ENCODE measurements at places on chromosomes 3 and 15.
A peak's percentile ranks its signal among the peaks of the same experiment; 100 is the strongest.

GRCh38 chr15:101145362-101145761 lies 106.5 kb downstream of the CHSY1 start:
- H3K27me3 ChIP-seq, result no peaks in the 10 kb centered on the region
- no peak overlapping the region for H3K4me3 ChIP-seq
- H3K4me1 ChIP-seq, result peaks cover 36% of the 10 kb centered on the region
- H3K36me3 ChIP-seq, result no peaks in the 10 kb centered on the region
- no peak for DNase-seq

- peaks cover 61% of the 10 kb centered on the region for H3K4me1 ChIP-seq
- peaks cover 10% of the 10 kb centered on the region for H3K36me3 ChIP-seq
- peak overlapping the region; percentile 90 for H3K27ac ChIP-seq
- H3K4me3 ChIP-seq, result peak overlapping the region; percentile 86
- H3K27me3 ChIP-seq, result no peaks in the 10 kb centered on the region
Observed at GRCh38 chr3:188152660-188153436, 1.1 kb upstream of the LPP start.

GRCh38 chr15:59736181-59736580 lies 47.1 kb upstream of the BNIP2 start:
- H3K27ac ChIP-seq, result no peak overlapping the region
- H3K4me3 ChIP-seq, result no peak overlapping the region
- H3K27me3 ChIP-seq, result peaks cover 18% of the 10 kb centered on the region
- DNase-seq, result no peak

- peaks cover 19% of the 10 kb centered on the region for H3K4me1 ChIP-seq
- no peak overlapping the region for H3K4me3 ChIP-seq
- no peaks in the 10 kb centered on the region for H3K27me3 ChIP-seq
- peaks cover 37% of the 10 kb centered on the region for H3K36me3 ChIP-seq
- no peak for DNase-seq
- H3K27ac ChIP-seq, result peak overlapping the region; percentile 41
Observed at GRCh38 chr3:44468572-44469520, 8.6 kb downstream of the ZNF445 start.

DNA sequence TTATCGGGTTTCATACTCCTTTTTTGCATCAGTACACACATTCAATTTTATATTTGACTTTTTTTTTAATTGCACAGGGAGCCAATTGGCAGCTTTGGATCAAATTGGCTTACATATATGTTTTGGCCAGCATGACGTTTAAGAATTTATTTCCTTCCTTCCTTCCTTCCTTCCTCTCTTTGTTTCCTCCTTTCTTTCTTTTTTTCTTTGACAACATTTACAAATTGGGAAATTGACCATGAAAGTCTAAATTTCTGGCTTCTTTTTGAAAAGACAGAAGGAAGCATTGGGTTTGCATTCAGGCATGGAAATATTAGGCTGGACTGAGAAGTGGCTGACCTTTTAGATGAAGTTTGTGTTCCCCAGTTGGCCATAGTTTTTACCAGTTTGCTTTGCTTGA lies 103.4 kb upstream of the IGSF10 start:
- H3K4me3 ChIP-seq, result no peak overlapping the region
- no peak overlapping the region for H3K27ac ChIP-seq
- H3K4me1 ChIP-seq, result no peaks in the 10 kb centered on the region
- no peak for DNase-seq
- H3K27me3 ChIP-seq, result no peaks in the 10 kb centered on the region

DNA sequence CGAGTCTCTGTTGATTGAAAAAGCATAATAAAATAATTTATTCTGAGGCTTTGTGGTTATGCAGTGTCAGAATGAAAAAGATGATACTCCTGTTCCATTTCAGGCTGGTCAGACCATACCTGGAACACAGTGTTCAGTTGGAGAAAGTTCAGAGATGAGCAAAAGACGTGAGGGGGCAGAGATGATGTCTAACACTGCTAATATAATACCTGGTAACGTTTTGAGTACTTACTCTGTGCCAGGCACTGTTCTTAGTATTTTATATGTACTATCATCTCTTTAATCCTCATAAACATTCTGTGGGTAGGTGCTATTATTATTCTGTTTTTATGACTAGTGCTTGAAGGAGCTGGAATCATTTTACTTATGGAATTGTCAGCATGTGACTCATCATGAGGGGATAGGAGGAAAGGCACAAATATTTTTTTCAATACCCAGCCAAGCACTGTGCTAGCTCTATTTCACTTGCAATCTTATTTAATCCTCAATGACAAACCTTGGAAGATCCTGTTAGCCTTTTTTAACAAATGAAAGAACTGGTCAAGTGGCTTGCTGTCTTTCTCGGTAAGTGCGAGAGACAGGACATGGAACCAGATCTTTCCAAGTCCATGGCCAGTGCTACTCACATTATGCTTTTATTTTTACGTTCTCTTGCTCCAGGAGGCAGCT lies 31.8 kb downstream of the IQGAP1 start:
- H3K27me3 ChIP-seq, result no peaks in the 10 kb centered on the region
- H3K36me3 ChIP-seq, result peaks cover 25% of the 10 kb centered on the region
- peak overlapping the region; percentile 88 for H3K27ac ChIP-seq
- peak; percentile 74 for DNase-seq
- H3K4me3 ChIP-seq, result peak overlapping the region; percentile 62

DNA sequence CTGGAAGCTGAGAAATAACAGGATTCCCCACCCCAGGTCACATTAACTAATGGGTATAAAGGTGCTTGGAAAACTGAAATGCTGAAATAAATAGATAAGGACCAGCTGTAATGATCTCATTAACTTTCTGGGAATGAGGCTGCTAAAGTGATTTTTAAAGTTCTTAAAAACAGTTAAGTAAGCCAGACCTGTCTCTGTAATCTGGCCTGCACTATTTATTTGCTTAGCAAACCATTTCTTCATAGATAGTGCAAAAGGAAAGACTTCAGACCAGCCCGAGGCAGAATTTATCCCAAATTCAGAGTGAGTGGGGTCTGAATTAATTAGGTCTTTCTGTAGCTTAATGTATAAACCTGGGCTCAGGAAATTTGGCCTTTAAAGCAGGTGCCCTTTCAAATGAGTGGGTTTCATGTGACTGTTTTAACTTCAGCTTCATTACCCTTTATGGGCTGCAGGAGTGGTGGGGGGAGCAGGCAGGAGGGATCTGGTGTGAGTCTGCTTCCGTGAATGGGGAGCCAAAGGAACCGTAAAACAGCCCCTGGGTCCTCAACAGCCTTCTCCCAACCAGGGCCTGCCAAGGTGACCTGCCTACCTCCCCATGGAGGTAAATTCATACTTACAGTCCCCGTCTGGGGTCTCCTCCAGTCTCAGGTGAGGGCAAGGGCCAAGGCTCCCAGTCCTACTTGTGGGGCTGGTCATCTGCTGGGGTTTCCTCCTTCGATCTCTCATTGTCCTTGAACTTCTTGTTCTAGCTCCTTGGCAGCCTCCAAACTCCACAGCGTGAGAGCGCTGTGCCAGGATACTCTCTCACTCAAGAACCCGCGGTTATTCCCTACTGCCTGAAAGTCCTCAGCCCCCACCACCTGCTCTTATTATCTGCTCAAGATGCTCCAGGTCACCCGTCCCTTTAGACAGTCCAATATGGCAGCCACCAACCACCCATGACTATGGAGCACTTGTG lies 31.2 kb downstream of the MAGEF1 start:
- no peak overlapping the region for H3K27ac ChIP-seq
- peaks cover 13% of the 10 kb centered on the region for H3K27me3 ChIP-seq
- no peaks in the 10 kb centered on the region for H3K36me3 ChIP-seq
- H3K4me3 ChIP-seq, result no peak overlapping the region
- no peak for DNase-seq

- peaks cover 30% of the 10 kb centered on the region for H3K36me3 ChIP-seq
- no peaks in the 10 kb centered on the region for H3K27me3 ChIP-seq
- H3K4me1 ChIP-seq, result peaks cover 25% of the 10 kb centered on the region
- H3K27ac ChIP-seq, result no peak overlapping the region
- no peak for DNase-seq
- H3K4me3 ChIP-seq, result no peak overlapping the region
Observed at GRCh38 chr3:182962166-182962565, 18.2 kb downstream of the DCUN1D1 start.
